Stimulated activated naive CD8-positive, alpha-beta T cell treated with anti-CD3 and anti-CD28 coated beads, Interleukin-15, amount 100 ng/mL, for 72 hours (primary cell): ENCODE measurements at places on chromosomes 16 and 17.

DNA sequence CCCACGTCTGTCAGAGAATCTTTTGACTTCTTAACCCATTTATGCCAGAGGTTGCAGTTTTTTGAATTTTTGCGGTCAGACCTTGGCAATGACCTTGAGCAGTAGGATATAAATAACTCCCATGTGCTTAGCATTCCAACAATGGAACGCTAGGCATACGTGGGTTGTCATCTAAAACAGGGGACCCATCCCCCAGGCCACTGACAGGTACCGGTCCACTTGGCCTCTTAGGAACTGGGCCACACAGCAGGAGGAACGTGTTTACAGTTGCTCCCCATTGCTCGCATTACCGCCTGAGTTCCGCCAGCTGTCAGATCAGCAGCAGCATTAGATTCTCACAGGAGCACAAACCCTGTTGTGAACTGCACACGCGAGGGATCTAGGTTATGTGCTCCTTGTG is 76.8 kb upstream of the LGALS9 start:
- DNase-seq: no peak

GRCh38 chr17:61314368-61315078 is 85.1 kb upstream of the TBX2 start:
- DNase-seq: no peak

DNA sequence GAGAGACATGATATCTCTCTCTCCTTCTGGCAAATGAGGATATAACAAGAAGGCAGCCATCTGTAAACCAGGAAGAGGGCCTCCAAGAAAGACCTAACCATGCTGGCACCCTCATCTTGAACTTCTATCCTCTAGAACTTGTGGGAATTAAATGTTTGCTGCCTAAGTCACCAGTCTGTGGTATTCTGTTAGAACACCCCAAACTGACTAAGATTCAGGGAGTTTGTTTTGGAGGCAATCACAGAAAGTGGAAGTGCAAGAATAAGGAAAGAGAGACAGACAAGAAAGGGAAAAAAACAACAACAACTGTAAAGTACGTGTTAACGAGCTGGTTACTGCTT is 114.5 kb upstream of the GOT2 start:
- DNase-seq: no peak

DNA sequence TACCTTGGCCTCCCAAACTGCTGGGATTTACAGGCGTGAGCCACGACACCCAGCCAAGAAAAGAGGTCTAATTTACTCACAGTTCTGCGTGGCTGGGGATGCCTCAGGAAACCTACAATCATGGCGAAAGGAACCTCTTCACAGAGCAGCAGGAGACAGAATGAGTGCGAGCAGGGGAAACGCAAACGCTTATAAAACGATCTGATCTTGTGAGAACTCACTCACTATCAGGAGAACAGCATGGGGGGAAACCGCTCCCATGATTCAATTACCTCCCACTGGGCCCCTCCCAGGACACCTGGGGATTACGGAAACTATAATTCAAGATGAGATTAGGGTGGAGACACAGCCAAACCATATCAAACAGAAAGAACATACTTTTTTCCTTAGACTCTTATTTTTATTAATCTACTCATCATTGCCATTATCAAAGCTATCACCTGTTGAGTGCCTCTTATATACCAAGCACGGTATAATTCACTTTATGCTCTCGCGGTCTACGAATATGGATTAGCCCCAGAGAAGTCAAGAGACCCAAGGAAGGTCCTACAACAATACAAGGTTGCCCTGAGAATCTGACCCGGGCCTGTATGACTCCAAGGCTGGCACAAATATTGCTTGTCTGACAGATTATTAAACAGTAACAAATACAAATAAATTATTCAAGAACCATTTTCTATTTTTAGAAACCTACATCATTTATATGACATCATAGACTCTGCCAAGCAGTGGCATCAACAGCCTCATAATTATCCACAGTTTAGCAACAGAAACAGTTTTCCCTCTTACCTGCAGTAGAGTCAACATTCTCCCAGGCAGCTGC is 2.4 kb downstream of the POLR3K start:
- no peak for DNase-seq

- no peak for DNase-seq
Measured at GRCh38 chr17:34974179-34974578, 6.1 kb upstream of the LIG3 start.

- no peak for DNase-seq
Measured at GRCh38 chr16:1984347-1985225, 593 bp downstream of the GFER start.

DNA sequence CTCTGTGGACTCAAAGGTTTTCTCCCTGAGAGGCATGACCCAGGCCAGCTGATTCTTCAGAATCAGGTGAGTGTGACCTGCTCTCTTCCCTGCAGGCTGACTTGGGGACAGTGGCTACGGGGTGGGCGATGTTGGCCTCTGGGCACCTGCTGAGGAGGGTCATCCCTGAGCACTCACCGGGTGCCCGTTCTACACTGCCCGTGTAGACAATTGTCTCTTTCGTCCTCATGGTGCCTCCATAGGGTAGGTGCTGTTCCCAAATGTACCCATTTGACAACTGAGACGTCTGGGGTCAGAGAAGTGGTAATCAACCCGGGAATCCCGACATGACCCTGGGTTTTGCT is 74.8 kb downstream of the GOSR1 start:
- DNase-seq: no peak

DNA sequence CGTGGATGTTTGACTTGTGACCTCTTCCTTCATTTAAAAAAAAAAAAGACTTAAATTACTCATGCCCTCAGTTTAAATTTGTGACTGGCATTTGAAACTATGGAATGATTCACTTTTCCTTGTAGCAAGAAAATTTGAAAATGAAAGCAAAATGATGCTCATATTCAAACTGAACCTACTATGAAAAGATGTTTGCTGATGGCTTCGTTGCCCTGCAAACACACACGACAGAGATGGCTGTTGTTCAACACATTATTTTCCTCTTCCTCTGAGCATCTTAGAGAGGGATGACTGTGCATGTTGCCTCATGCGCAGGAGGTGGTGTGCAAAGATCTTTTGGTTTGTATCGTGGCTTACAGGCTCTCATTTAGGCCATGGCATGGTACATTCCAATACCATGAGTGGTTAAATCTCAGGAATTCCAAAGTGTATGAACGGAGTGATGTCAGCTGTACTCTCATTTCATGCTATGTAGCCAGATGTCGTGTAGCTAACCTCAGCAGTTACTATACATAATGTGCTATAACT is 164.5 kb downstream of the PRKCA start:
- peak; percentile 74 for DNase-seq

DNA sequence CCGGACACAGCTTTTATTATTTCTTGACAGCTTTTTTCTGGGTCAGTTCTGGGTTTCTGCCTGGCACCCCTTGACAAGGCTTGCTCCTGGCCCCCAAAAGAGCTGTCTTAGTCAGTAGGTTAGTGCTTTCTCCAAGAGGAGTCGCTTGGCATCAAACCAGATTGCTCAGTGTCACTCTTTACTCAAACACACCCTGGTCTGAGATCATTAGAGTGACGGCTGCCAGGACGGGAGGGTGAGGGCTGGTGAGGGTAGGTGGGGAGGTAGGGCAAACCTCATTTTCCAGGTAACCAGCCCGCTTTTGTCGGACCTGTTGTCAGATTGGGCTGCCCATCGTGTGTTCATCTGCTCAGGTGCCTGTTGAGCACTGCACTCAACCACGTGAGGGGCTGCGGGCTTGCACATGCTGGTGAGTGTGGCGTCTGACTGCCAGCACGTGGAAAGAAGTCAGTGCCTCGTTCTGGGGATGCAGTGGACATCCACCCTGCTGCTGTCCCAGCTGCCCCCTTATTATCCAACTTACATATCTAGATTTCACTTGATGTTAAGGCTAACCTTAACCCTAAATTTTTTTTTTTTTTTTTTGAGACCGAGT is 12.4 kb downstream of the TMEM94 start:
- DNase-seq: no peak

- no peak for DNase-seq
Measured at GRCh38 chr16:15820837-15821236, 36.0 kb downstream of the MYH11 start.

DNA sequence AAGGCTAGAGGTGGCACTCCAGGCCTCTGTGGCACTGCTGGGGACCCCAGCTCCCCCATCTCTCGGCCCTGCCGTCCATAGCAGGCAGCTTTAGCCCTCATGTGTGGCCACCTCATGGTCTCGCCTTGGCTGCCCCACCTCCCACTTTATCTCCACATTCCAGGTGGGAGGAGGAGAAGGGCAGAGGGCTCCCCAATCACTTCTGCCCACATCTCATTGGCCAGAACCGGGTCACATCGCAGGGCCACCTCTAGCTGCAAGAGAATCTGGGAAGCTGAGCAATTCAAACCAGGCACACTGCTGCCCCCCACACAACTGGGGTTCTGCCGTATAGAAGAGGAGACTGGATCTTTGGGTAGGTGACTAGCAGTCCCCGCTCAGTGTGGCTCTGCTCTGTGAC is 1.6 kb downstream of the DRC7 start:
- no peak for DNase-seq

GRCh38 chr17:77354670-77355455 is 214.1 kb downstream of the SEC14L1 start:
- DNase-seq: no peak

DNA sequence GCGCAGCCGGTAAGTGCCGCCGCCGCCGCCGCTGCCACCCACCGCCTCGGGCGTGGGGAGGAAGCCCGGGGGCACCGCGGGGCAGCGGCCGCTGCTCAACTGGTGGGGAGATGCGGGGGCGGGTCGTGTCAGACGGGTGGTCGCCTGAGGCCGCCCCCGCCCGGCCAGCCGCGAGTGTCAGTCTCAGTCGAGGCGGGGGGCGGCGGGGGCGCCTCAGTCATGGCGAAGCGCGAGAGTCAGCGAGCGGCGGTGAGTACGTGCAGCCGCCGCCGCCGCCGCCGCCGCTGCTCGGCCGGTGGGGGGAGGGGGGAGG is 76.2 kb downstream of the CHD9 start:
- DNase-seq: no peak

DNA sequence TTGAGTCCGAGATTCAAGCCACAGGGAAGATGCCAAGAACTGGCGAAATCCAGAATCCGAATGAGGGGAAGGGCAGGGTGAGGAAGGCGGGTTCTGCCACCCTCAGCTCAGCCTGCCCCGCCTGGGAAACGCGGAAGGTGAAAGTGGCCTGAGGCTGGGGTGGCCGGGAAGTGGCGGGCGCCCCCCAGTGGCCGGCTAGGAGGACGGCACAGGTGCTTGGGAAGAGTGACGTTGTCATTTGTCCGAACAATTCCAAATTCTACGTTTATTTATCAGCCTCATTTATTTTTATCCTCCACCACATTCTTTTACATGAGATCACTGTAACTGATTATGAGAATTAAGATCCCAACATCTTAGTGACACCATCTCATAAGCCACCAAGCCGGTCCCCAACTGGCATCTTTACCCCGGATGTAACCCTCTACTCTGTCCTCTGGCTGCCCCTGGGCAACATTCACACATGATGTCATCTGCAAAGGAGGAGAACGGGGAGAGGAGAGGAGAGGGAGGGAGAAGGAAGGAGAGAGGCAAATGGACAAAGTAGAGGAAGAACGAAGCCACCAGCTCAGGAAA is 21.3 kb downstream of the SRCIN1 start:
- DNase-seq: peak; percentile 50

GRCh38 chr17:50986989-50987660 is 121.0 kb upstream of the TOB1 start:
- no peak for DNase-seq

- no peak for DNase-seq
Measured at GRCh38 chr17:75048249-75048878, 1.3 kb downstream of the KCTD2 start.

GRCh38 chr16:9660898-9661297 is 521.3 kb downstream of the GRIN2A start:
- DNase-seq: no peak

GRCh38 chr17:27269201-27269600 is 24.7 kb upstream of the WSB1 start:
- no peak for DNase-seq

- peak; percentile 77 for DNase-seq
Measured at GRCh38 chr17:7383742-7384488, 3.0 kb downstream of the TNK1 start.

DNA sequence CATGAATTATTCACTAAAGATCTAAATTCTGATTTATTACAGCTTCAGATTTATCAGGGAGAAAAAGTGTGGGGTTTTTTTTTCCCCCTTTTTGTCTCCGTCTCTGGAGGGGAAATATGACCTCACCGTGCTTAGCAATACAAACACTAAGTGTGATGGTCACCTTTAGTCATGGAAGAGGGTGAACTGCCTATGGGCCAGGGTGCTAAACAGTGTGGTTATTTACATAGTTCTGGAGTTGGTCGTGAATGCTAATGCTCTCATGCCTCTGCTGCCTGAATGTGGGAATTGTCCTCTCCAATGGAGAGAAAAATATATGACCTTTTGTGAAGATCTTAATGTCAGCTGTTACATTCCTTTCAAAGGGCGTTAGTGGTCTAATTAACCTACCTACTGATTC is 44.8 kb upstream of the MSI2 start:
- DNase-seq: no peak
